Esophagus squamous epithelium (tissue), 5 donors: ENCODE measurements at places on chromosomes 5 and 9.
A peak's percentile ranks its signal among the peaks of the same experiment; 100 is the strongest.

GRCh38 chr9:19920401-19920800 is 131.6 kb upstream of the SLC24A2 start:
- no peaks in the 10 kb centered on the region for H3K36me3 ChIP-seq
- no peaks in the 10 kb centered on the region for H3K27me3 ChIP-seq
- H3K27ac ChIP-seq, result no peak overlapping the region
- no peak overlapping the region for H3K4me3 ChIP-seq

DNA sequence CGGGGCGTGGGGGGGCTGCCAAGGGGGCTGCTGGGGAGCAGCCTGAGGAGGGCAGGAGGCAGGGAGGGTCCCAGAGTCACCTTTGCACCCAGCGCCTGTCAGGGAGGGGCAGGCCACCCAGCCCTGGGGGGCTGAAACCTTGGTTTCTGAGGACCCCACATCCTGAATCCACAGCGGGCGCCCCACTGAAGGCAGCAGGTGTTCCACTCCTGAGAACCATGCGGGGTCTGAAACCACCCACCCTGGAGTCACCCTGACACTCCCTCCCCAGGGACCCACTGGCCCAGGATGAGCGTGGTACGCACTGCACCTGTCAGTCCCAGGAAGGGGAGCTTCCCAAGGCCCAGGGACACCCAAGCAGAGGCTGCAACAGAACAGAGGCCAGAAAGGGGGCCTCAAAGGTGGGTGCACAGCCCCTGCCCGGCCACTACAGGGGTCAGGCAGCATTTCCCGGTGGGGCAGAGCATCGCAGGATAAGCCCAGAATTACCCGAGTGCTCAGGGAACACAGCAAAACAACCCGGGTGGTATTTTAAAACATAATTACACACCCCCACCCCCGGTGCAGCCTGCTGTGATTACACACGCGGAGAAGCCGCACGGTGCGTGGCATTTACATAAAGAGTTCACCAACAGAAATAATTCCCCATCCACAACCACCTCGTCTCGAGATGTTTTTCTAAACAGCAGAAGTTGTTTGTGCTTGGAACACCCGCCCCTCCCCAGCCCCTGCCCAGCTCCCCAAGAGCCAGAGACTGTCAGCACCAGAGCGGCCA is 57.3 kb upstream of the UBAC1 start:
- H3K4me1 ChIP-seq, result no peaks in the 10 kb centered on the region
- no peak for DNase-seq
- H3K4me3 ChIP-seq, result no peak overlapping the region
- no peak overlapping the region for H3K27ac ChIP-seq
- H3K36me3 ChIP-seq, result no peaks in the 10 kb centered on the region
- H3K27me3 ChIP-seq, result no peaks in the 10 kb centered on the region

DNA sequence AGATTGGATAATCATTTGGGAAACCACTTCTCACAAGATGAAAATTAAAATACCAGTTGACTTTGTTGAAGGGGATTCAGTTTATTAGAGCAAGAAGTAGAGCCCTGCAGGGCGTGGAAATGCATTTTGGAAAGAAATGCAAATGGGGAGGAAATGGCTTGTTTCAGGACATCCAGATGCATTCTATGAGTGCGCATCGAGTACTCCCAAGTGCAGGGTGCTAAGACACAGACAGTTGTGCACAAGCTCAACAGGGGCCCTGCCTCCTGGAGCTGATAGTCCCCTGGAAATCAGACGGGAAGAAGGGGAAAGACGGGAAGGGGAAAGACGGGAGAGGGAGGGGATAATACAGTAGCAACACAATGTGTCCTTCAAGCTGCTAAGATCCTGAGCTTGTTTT is 64.0 kb downstream of the NSUN2 start:
- H3K4me3 ChIP-seq, result no peak overlapping the region
- no peaks in the 10 kb centered on the region for H3K27me3 ChIP-seq
- DNase-seq, result no peak
- no peaks in the 10 kb centered on the region for H3K4me1 ChIP-seq
- H3K36me3 ChIP-seq, result no peaks in the 10 kb centered on the region
- no peak overlapping the region for H3K27ac ChIP-seq

DNA sequence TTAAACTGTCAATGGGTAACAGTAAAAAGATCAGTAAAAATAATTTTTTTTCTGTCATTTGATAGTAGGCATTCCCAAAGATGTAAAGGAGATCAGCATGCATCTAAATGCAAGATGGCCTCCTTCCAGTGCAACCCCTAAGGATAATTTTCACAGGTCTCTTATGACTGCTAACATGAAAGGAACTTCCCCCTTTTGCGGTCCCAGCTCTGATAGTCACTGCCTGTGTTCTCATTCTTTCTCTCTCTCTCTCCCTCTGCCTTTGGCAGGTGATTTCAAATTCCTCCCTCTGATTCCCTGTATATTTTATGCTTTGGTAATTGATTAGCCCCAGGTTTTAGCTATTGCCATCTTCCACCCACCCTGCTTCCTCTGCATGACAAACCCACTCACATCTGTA is 8.9 kb downstream of the SPINK14 start:
- H3K27ac ChIP-seq, result no peak overlapping the region
- no peaks in the 10 kb centered on the region for H3K36me3 ChIP-seq
- no peaks in the 10 kb centered on the region for H3K27me3 ChIP-seq
- no peak overlapping the region for H3K4me3 ChIP-seq

GRCh38 chr5:91712718-91713117 is 329.6 kb upstream of the ARRDC3 start:
- no peaks in the 10 kb centered on the region for H3K36me3 ChIP-seq
- H3K27ac ChIP-seq, result no peak overlapping the region
- no peak overlapping the region for H3K4me3 ChIP-seq

DNA sequence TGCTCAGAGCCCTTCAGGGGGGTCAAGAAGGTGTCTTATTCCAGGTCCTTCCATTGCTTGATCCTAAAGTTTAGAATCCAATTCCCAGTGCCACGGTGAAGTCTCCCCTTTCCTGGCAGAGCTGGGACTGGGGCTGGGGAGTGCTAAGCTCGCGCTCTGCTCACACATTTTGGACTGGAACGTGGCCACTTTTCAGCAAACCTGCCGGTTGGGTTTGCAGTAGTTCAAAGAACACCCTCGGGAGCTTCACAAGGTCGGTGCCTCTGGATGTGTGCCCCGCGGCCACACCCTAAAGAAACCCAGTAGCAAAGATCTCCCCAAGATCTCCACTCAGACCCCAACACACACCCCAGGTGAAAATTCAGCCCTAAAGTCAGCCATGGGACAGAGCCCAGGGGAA is at the start of gene C9orf152:
Gene C9orf152 (minus strand): TSS at position 129 of the 400 bp plus-strand sequence. CDS start 580 bp downstream, outside the sequence.
- no peaks in the 10 kb centered on the region for H3K27me3 ChIP-seq
- peak within 1 kb of the TSS; percentile 24 for H3K27ac ChIP-seq
- DNase-seq, result no peak
- H3K4me3 ChIP-seq, result peak within 1 kb of the TSS; percentile 30
- no peaks in the 10 kb centered on the region for H3K36me3 ChIP-seq

DNA sequence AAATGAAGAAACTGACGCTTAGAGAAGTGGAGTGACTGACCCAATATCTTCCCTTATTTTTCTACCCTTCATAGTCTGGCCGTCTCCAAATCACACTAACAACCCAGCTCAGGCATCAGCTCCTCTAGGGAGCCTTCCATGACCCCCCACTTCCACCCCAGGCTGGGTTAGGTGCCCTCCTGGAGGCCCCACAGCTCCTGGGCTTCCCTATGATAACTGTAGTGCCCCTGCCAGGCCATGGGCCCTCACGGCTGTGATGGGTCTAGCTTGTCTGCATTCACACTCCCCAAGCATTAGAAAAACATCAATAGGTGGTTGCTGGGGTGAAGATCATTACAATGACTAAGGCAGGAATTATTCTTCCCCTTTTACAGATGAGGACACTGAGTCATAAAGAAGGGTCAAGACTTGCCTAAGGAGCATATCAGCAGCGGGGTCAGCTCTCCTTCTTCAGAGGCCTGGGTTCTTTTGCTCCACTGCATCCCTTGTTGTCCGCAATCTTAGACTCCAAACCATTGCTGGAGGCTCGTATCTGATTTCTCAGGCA is 7.3 kb downstream of the CORO2A start:
- H3K36me3 ChIP-seq, result no peaks in the 10 kb centered on the region
- H3K4me3 ChIP-seq, result no peak overlapping the region
- H3K4me1 ChIP-seq, result peaks cover 8% of the 10 kb centered on the region
- DNase-seq, result no peak
- H3K27ac ChIP-seq, result no peak overlapping the region
- no peaks in the 10 kb centered on the region for H3K27me3 ChIP-seq

DNA sequence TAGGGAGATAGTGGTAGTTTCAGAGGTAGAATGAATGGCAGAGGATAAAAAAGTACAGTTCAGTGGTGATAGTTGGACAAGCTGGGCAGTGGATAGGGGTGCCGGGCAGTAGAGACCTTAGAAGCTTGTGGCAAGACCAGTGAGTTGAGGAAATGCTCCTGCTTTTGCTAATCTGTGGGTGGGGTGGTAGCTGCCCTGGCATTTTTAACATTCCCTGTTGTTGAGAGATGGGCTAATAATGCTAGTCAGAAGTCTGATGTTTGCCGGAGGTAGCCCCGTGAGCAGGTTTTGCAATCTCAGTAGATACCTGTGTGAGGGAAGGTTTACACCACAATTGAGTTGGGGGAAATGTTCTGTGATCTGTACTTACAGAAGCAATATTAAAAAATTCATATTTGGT is 91.1 kb downstream of the TRIO start:
- no peak overlapping the region for H3K4me3 ChIP-seq
- H3K4me1 ChIP-seq, result peaks cover 9% of the 10 kb centered on the region
- no peak overlapping the region for H3K27ac ChIP-seq

DNA sequence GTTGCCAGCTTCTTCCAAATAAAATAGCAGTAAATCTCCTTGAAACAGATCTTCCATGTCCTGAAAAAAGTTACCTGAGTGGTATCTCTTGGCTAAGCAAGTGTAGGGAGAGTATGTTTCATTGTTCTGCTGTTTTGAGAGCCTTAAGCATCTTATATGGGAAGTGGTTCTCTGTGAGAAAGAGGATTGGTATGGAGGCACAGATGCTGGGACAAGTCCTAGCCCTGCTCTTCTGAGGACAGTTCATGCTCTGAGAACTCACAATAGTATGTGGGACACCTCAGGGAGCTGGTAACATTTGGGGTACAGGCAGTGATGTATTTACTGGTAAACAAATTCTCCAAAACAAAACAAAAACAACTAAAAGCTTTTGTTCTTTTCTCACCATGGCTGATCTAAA is 2.0 kb downstream of the PPP3R2 start:
- no peaks in the 10 kb centered on the region for H3K36me3 ChIP-seq
- H3K27ac ChIP-seq, result no peak overlapping the region
- DNase-seq, result no peak
- H3K4me1 ChIP-seq, result no peaks in the 10 kb centered on the region

- no peaks in the 10 kb centered on the region for H3K36me3 ChIP-seq
- H3K27ac ChIP-seq, result no peak overlapping the region
- no peaks in the 10 kb centered on the region for H3K4me1 ChIP-seq
- H3K4me3 ChIP-seq, result no peak overlapping the region
Measured at GRCh38 chr9:109411069-109411761, 86.9 kb downstream of the PTPN3 start.

DNA sequence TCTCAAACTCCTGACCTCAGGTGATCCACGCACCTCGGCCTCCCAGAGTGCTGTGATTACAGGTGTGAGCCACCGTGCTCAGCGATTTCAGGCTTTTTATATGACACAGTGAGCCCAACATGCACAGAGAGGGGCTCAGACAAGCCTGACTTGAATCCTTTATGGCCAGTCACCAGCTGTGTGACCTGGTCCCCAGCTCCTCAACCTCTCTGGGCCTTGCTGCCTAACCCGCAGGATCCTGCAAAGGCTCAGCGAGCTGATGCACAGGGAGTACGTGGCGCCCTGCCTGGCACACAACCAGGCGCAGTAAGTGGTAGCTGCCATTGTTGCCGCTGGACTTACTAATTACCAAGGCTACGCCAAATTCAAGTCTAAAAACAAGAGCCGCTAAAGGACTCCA is 16.6 kb upstream of the NCS1 start:
- no peaks in the 10 kb centered on the region for H3K4me1 ChIP-seq
- H3K27me3 ChIP-seq, result no peaks in the 10 kb centered on the region
- no peaks in the 10 kb centered on the region for H3K36me3 ChIP-seq
- H3K27ac ChIP-seq, result no peak overlapping the region
- no peak overlapping the region for H3K4me3 ChIP-seq

GRCh38 chr5:76165711-76166374 is 82.7 kb downstream of the SV2C start:
- H3K4me3 ChIP-seq, result no peak overlapping the region
- H3K27ac ChIP-seq, result no peak overlapping the region
- no peak for DNase-seq

- DNase-seq, result no peak
- H3K27me3 ChIP-seq, result no peaks in the 10 kb centered on the region
- H3K27ac ChIP-seq, result no peak overlapping the region
- no peaks in the 10 kb centered on the region for H3K36me3 ChIP-seq
- no peak overlapping the region for H3K4me3 ChIP-seq
Measured at GRCh38 chr9:120107138-120107537, 472.8 kb downstream of the CDK5RAP2 start.

DNA sequence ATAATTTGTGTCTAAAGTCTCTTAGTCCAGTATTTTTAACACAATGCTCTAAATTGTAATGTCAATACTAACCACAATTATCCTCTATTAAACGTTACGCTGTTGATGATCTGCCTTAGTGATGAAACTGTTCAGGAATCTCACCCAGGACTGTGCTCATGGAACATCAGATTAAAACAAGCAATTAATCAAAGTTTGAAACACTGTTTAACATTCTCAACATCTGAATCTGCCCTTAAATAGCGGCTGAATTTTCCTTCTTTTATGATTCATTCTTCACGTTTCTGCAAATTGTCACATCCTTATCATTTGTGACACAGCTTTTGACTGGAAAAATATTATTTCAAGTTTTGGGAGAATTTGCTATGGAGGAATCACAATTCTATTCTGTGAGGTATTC is 113.8 kb downstream of the MARCHF11 start:
- no peaks in the 10 kb centered on the region for H3K36me3 ChIP-seq
- no peak overlapping the region for H3K27ac ChIP-seq
- no peaks in the 10 kb centered on the region for H3K4me1 ChIP-seq
- no peak overlapping the region for H3K4me3 ChIP-seq
- no peaks in the 10 kb centered on the region for H3K27me3 ChIP-seq

DNA sequence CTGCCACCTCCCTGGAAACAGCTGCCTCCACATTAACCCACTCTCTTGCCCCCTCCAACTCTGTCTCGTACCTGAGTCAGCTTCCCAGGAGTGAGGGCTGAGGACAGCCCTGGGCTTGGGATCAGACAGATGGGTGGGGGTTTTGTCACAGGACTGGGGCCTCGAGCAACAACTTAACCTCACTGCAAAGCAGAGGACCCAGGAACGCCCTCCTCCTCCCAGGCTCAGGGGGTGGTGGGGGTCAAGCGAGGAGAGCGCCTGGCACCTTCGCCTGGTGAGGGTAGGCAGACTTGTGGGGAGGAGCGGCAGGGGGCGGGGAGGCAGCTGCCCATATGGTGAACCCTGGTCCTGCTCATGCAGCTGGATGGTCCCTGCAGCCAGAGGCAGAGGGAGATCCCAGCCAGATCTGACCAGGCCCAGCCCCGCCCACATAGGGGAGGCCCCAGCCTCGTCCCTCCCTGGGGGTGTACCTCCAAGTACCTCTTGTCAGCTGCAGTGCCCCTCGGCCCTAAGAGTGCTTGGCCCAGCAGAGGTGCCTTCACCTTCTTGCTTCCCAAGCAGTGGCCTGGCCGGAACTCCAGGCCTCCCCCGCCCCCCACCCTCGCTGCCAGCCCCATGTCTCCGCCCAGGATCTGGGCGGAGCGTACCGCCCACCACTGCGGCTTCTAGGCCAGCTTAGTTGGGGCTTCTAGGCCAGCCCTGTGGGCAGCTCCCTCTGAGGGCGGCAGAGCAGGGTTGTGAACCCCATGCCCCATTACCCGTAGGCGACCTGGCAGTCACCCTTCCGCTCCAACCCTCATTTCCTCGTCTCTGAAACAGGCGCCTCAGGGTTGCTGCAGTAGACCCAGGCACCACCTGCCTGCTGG is at the start of gene SARDH:
Gene SARDH (minus strand): TSS at position 579 of the 866 bp plus-strand sequence. CDS start 4,179 bp downstream, outside the sequence.
- peak within 1 kb of the TSS; percentile 25 for H3K4me3 ChIP-seq
- H3K27ac ChIP-seq, result no peak within 1 kb of the TSS
- H3K36me3 ChIP-seq, result no peaks in the 10 kb centered on the region
- H3K27me3 ChIP-seq, result no peaks in the 10 kb centered on the region
- H3K4me1 ChIP-seq, result peaks cover 16% of the 10 kb centered on the region
